Stimulated activated CD8-positive, alpha-beta memory T cell treated with anti-CD3 and anti-CD28 coated beads, Interleukin-15, amount 100 ng/mL, for 1 hour (primary cell): ENCODE measurements at places on chromosomes 7 and 10.

GRCh38 chr10:123759041-123759440, 92.9 kb downstream of the GPR26 start:
- DNase-seq = no peak

DNA sequence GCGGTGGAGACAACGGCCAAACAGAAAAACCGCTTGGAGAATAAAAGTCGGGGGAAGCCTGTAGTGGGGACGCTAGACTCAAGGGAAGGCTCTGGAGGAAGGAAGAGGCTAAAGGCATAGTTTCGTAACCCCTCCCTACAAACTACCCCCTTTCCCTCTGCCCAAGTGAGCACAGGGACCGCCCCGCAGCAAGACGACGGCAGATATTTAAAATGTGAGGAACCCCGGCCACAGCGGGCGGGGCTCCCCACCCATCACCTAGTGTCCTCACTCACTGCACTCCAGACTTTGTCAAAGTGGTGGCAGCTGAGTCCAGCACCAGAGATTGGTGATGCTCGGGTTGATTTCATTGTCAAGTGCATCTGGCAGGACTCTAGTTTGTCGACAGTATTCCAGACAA, 69.1 kb downstream of the PRKAG2 start:
- no peak for DNase-seq

DNA sequence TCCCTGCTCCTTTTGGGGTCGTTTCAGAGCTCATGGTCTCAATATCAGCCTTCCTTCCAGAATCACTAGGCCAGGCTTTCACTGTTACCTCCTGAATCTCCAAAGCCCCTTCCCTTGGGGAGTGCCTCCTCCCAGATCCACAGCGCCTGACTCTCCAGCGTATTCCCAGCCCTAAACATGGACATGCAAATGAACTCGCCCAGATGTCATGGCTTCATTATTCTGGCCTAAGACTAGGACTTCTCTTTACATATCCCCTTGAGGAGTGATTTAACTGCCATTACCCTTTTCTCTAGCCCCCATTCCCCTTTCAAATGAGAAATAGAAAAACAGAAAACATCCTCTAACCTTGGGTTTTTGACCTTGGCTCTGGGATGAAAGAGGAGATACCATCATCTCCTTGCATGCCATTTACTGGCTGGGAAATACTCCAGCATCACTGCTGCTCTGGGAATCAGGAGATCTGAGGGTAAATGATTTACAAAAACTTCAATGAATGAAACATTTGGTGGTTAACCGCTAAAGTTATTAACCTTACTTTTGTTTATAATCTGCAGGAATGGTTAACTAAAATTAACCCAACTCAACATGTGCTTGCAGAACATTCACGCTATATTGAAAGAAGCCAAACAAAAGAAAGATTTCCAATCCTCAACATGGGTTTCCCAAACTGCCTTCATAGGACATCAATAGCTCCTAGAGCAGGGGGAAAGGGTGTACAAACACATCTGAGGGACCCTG, 37.0 kb downstream of the FAM171A1 start:
- DNase-seq = no peak

DNA sequence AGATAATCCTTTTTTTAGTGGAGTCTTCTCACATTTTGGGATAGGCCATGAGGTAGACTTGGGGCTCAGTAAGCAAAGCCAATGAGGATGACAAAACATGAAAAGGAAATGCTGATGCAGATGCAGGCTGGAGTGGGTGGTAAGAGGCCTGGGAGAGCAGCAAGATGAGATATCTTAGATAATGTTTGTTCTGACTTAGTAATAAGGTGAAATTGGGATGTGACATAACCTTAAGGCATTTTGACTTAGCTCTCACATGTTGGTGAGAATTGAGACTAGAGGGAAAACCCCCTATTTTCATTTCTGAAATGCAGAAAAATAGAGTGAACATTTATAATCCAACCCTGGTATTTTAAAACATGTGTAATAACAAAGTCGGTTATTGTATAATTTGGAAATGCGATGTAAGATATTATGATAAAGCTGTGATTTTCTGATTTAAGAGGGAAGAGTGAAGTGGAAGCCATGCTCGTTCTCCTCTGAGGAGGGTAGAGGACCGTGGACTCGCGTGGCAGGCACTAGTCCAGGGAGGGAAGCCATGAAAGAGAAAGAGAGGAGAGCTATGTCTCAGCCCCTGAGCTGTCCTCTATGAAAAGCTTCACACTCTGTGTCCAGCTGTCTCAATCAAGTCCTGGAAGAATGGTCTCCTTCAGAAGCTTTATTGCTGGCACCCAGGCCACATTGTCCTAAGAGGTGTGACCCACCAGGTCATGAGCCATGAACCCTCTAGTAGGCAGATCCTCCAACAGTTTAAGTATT, 57.3 kb downstream of the ST7 start:
- no peak for DNase-seq

- DNase-seq = no peak
Measured at GRCh38 chr7:29289156-29290021, 94.8 kb downstream of the CHN2 start.

DNA sequence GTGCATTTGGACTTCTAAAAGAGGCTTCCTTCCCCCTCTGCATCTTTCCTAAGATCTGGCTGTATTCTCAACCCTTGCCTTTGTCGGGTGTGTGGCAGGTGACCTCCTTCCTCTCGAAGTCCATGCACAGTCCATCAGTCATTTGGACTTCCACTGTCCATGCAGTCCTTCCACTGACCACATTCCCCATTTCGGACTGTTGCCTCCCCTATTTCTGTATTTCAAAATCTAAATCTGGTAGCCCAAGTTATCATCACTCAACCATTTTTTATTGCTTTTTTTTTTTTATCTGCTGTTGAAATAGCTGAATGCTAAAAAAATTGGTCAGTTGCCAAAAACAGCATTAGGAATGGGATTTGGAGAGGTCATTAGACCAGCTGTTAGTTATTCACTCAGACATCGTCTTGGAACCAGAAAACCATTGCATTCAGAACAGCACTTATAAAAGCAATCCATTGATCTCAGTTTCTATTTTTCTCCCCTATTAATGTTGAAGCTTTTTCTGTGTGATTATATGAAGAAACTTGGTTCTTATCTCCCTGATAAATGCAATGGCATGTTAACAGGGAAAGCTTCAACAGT, 575.6 kb downstream of the KIF20B start:
- no peak for DNase-seq
